Femur (tissue), 1 donor: ENCODE measurements at places on chromosomes 4 and X.

DNA sequence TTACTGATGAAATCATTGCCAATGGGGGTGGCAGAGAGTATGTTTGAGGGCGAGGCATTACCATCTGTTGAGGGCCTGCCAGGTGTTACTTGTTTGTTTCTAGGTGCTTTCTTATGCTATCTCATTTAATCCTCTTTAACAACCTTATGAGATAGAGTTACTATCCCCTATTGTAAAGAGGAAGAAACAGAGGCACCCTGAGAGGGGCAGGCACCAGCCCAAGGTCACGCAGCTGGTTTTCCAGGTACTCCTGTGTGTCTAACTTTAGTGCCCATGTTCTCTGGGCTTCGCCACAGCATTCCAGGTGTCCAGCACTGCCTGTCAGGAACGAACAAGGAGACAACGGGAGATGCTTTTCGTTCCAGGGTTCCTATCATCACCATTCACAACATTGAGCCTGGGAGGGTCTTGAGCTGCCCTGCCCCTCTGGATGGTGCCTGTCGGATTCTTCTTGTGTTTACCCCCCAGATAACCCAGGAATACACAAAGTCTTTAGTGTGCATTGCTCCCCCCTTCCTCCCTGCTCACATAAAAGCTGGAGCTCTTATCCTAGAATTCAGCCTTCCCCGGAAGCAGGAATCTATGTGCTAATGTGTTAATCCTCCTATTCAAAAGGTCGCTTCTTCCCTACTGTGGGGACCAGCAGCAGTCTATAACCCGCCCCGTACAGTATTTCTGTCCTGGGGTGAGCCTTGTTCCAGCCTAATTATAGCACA lies 24.9 kb upstream of the GPC4 start:
- no peak for DNase-seq

GRCh38 chr4:184669251-184669650 lies 19.7 kb downstream of the PRIMPOL start:
- DNase-seq = no peak

DNA sequence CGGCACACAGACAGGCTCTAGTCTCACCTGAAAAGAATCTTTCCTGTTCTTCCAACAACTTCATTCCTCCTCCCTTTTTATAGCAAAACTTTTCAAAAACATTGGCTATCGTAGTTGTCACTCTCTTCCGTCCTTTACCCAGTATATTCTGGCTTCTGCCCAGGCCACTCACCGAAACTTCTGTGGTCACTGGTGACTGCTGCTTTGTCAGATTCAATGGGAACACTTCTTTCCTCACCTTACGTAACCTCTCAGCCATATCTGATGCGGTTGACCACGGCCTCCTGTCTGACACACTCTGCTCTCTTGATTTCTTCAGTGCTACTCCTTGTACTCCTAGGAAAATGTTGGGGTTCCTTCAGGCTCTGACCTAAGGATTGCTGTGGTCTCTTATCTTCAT lies 9.2 kb upstream of the RNF150 start:
- DNase-seq = no peak

DNA sequence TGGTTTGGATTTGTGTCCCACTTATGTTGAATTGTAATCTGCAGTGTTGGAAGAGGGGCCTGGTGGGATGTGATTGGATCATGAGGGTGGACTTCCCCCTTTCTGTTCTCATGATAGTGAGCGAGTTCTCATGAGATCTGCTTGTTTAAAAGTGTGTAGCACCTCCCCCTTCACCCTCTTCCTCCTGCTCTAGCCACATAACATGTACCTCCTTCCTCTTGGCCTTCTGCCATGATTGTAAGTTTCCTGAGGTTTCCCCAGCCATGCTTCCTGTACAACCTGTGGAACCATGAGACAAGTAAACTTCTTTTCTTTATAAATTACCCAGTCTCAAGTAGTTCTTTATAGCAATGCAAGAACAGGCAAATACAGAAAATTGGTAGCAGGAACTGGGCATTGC lies 138.7 kb downstream of the INPP4B start:
- DNase-seq = no peak

- no peak for DNase-seq
Observed at GRCh38 chr4:174753021-174753420, 76.0 kb downstream of the GLRA3 start.

GRCh38 chr4:125368146-125368545 lies 53.4 kb downstream of the FAT4 start:
- DNase-seq = no peak

- DNase-seq = no peak
Observed at GRCh38 chr4:144954230-144954629, 143.8 kb downstream of the ANAPC10 start.

GRCh38 chr4:83255584-83255983 lies 29.0 kb downstream of the COQ2 start:
- DNase-seq = no peak

GRCh38 chrX:2907295-2907694 lies 21.8 kb downstream of the ARSD start:
- no peak for DNase-seq

DNA sequence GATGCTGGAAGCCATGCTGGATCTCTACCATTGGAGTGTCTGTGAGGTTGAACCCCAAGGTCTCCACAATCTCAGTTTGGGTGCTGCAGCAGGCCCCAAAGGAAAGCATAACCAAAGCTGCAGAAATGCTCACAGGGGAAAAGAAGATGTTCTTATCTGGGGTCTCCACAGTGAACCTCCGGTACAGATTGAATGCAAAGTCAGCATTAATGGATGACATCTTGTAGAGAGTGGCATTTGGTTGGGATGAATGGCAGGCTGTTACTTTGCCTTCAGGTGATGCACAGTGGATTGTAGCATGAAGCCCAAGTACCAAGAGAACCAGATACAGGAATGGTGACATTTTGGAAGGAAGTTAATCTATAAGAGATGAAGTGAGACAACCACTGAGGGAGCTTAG lies 1.8 kb downstream of the SERPINA7 start:
- DNase-seq = no peak

GRCh38 chrX:38438321-38438720 lies 85.9 kb downstream of the OTC start:
- no peak for DNase-seq

DNA sequence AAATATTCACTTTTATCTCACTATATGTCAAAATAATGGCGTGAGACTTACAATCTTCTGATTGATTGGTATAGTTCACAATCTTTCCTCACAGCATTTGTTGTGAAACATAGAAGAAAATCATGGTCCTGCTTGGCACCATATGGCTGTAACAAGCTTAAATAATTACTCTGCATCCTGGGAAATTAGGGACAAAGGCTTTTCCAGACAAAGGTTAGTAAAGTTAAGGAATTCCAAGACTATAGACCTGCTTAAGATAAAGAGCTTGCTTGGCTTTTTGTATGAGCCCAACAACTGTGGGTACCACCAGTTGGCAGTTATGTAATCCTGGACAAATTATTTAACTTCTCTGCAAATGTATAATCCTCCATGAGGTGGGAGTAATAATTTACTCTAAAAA lies 3.4 kb upstream of the PCDH18 start:
- DNase-seq = no peak

- no peak for DNase-seq
Observed at GRCh38 chrX:14291666-14292500, 237.5 kb upstream of the GLRA2 start.

GRCh38 chrX:110684653-110685052 lies 111.0 kb downstream of the CHRDL1 start:
- DNase-seq = no peak

- DNase-seq = no peak
Observed at GRCh38 chr4:137576446-137576845, 44.2 kb upstream of the PCDH18 start.

DNA sequence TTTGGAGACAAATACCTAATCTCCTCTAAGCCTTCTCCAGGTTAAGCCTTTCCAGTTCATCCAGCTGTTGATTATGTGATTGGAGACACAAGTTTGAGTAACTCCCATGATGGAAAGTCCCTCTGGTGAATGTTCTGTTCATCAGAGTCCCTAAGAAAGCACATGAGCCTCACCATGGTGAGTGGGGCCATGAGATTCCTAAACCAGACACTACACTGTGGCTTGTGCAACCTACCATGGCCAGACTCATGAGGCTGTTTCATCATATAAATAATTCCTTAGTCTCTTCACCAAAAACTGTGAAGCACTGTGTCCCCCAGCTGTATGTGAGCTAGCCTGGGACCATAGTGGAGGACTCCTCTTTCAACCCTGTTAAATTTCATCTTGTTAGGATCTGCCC lies 14.4 kb downstream of the PKD2 start:
- DNase-seq = no peak

DNA sequence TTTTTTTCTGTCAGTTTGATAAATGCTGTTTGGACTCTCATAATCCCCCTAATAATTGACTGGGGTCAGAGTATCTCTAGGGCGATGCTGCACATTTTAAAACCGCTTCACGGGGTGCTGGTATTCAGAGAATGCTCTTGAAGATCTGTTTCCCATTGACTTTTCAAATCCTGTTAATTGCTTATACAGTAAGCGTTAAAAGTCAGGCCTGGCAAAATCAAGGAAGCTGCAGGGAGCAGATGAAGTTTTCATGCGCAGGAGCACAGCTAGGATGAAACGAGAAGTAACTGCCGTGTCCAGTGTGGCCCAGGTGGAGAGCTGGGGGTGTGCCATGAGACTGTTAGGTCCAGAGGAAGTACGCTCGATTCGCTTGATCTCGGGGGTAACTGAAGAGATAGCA lies 312.9 kb downstream of the TRIML1 start:
- no peak for DNase-seq

DNA sequence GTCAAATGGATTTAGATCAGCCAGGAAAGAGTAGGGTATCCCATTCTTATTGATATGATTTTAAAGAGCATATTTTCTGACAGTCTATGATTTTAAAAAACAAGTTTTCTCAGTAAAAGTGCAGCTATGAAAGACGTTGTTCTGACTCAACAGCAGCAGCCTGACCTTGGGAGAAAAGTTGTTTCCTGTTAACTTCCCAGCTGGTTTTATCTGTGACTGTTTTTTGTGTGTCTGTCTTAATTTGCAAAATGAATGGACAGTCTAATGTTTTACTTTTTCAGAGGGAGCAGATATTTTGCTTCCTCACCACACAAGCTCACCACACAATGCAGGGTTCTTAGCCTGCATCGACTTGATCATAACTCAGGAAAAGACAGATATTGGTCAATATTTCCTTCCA lies 764 bp upstream of the MTHFD2L start:
- DNase-seq = no peak

GRCh38 chrX:40845331-40845911 lies 110.1 kb upstream of the MED14 start:
- peak; percentile 80 for DNase-seq

GRCh38 chr4:101183666-101184373 lies 163.5 kb downstream of the PPP3CA start:
- DNase-seq = no peak

DNA sequence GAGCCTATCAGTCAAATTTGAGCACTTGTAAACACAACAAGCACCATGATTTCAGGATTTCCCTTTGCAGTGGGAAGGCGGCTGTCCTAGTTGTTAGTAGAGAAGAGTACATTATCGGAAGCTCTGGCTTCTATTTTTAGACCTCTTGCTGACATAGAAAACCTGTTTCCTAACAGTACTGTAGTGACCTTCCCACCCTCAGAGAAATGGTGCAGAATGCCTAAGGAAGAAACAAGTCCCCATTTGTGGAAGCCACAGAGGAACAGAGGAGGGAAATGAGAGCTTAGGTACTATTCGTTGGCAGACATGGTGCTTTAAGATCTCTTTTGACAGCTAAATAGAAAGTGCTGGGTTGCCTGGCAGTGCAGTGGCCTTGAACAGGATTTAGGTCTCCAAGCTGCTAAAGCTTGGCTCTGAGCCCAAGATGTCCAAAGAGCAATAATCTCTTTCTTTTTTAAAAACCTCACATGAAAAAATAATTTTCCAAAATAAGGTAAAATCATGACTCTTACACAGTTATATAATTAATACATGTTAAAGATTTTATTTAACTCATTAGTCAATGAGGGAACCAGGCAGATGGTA lies 24.9 kb downstream of the GLRA2 start:
- DNase-seq = no peak

DNA sequence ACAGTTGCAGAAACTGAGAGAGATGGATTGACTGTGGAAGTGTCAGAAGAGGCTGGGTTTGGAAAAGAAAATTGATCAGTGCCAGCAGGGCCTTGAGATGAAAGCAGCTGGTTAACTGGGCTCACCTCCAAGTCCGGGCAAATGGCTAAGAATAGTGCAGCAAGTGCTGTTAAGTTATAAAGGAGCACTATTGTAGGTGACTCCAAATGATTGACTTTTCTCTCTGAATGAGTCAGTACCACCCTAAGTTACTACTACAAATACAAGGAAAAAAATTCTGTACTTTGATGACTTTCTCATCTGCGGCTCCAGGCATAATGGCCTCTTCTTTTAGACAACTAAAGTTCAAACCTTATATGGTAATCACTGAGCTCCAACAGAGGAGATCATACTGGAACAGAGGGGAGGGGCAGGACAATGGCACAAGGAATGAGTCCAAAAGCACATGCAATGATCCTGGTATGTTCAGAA lies 733.4 kb upstream of the INTU start:
- DNase-seq = peak; percentile 72
